ENCODE measurements at places on chromosomes 6 and 20. TPM values are rescaled to one million over a fixed set of nuclear protein-coding genes. Genes with fewer than 3 reads are reported as not detected.
A peak's percentile ranks its signal among the peaks of the same experiment; 100 is the strongest.

DNA sequence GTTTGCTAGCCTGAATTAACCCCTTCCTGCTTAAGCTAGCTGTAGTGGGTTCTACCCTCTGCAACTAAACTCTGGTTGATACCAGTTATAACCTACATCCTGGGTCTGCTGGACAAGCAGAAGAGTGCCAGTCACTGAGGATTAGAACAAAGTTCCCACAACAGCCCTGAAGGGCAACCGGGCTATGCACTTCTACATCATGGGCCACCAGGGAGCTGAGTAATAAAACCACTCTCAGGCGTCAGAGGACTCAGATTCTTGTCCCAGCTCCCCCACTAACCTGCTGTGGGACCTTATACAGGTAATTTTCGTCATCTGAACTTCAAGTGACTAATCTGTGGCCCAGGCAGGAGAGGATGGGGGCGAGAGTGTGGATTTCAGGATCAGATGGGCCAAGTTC lies 56.8 kb downstream of the EYA2 start:
- no peak for DNase-seq

DNA sequence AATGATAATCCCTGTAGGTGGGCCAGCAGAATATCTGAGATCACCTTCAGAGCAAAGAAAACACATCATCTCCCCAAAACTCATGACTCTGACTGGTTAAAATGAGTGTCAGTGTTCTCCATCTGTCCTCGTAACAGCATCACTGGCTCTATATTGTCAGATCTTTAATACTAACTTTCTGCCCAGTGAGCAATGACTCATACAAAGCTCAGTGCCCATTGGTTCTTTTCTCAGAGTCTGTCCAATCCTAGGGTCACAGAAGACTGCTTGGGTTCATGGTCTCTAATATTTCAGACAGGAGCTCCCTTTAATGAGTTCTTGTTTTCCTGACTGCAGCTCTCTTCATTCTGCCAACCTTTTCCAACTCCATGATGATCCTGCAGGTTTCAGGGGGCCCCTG lies 36.4 kb downstream of the HLA-DPB1 start:
- DNase-seq = peak; percentile 79

DNA sequence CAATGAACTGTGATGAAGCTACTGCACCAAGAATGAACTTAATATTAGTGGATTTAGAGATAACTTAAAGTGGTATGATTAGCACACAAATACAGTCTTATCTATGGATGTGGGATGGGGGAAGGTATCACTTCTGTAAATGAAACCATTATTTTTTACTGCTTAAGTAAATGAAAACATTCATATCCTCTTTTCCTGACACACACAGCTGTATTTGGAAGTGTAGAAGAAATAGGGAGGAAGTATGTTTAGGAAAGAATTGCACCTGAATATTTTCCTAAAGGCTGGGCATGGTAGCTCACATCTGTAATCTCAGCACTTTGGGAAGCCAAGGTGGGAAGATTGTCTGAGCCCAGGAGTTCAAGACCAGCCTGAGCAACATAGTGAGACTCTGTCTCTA lies 96.8 kb downstream of the HIVEP2 start:
- no peak for DNase-seq

- no peak for DNase-seq
These were observed 9.8 kb downstream of the KIF3B start for GRCh38 chr20:32287231-32287638.

DNA sequence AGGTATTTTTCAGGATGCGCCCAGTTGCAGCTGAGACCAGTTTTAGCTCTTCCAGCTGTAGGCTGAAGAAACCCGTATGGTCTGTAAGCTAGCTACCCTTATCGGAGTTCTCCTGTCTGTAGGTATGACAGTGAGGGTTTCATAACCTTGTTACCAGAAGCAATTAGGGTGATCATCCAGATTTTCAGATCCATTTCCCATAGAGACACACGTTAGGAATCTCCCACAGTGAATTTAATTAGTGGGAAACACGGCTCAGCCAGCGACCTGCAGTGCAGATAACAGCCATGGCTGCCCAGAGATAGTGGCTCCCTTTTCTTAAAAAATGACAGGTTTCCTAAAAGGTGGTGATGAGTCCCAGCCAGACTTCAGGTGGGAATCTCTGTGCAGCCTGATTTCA lies 111.1 kb downstream of the BTBD3 start:
- peak; percentile 48 for DNase-seq

- DNase-seq = no peak
These were observed 20.3 kb downstream of the ANKS1A start for GRCh38 chr6:34909320-34909883.

Gene CYP39A1
- polyA plus RNA-seq = 0.48 TPM

Gene MICB
- 11.5 TPM for polyA plus RNA-seq

Gene CPXM1
- polyA plus RNA-seq = 12.3 TPM

Gene KCNK16
- 57.1 TPM for polyA plus RNA-seq

Gene COL11A2
- polyA plus RNA-seq = 1.2 TPM

Gene MYBL2
- 148 TPM for polyA plus RNA-seq
